Heart right ventricle (tissue), 16 donors: ENCODE measurements at places on chromosomes 7 and 10. TPM values are rescaled to one million over a fixed set of nuclear protein-coding genes. Genes with fewer than 3 reads are reported as not detected.

GRCh38 chr10:3749600-3749999 lies 35.4 kb downstream of the KLF6 start:
- DNase-seq: no peak

GRCh38 chr10:98172073-98172472 lies 37.6 kb downstream of the R3HCC1L start:
- no peak for DNase-seq

DNA sequence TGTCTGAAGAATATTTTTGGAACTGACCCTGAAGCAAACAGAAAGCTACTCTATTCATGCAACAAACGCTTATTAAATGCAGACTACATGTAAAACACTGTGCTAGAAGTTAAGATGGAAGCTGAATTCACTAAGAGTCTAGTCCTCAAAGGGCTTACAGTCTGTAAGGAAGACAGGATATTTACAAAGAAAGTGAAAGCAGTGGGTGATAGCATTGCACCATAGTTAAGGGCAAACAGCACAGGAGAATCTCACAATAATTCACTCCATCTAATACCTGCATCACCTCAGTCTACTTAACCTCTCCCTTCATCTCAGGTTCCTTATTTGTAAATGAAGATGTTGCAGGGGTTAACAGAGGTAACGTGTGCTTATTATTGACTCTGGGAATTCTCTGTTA lies 360.0 kb upstream of the AOAH start:
- no peak for DNase-seq

DNA sequence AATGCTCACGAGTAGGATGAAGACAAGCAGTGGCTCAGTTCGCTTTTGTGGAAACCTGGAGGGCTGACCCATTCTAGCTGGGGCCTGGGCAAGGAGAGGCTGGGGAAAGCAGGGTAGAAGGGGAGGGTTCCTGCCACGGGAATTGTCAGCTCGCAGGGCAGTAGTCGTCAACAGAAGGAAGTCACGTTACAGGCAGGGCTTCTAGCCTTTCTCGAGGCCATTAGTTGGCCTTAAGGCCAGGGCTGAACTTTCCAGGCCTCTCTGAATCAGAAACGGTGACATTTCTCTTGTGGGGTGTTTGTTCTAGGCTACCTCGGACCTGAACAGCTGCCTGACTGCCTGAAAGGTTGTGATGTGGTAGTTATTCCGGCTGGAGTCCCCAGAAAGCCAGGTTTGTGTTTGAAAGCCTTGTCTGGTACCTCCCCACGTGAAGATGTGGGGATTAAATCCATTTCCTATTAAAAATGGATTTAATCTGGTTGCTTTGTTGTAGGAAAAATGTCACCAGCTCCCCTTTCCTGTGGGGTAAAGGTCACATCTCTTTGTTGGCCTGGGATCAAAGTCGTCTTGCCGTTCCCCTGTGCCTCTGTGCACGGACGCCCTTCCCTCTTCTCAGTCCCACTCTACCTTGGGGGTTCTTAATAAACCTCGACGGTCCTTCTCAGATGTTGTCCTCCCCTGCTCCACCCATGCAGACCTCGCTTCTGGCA lies 9.4 kb downstream of the MDH2 start:
- no peak for DNase-seq

DNA sequence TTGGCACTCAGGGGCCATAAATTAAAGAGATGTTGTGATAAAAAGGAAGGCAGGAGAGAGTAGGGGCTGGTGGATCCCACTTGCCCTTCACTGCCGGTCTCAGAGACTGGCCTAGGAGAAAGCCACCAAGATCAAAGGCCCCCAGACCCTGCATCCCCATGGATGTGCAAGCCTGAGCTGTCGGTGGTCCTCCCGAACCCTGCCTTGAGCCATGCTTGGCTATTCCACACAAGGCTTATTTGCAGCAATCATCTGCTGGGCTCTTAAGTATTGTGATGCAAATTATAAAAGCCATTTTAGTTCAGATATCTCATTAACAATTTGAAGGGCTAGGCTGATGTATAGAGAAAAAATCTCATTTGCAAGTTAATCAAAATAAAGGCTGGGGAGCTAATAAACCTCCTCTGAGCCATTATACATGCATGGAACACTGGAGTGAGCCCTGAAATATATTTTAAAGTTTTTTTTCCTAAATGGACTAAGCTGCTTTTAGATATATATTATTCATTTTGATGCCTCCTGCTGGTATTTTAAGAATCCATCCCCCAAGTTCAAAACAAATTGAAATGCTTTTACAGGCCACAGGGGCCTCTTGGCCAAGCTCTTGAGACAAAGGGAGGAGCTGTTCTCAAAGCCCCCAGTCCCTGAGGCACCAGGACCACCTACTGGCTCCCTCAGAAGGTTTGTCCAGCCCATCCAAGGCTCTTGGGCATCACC lies 28.1 kb downstream of the OAT start:
- DNase-seq: no peak

GRCh38 chr7:92253251-92253650 lies 7.5 kb downstream of the ANKIB1 start:
- DNase-seq: no peak

Gene CACNB2
- total RNA-seq: 50.5 TPM

Gene PDE6C
- not detected for total RNA-seq

DNA sequence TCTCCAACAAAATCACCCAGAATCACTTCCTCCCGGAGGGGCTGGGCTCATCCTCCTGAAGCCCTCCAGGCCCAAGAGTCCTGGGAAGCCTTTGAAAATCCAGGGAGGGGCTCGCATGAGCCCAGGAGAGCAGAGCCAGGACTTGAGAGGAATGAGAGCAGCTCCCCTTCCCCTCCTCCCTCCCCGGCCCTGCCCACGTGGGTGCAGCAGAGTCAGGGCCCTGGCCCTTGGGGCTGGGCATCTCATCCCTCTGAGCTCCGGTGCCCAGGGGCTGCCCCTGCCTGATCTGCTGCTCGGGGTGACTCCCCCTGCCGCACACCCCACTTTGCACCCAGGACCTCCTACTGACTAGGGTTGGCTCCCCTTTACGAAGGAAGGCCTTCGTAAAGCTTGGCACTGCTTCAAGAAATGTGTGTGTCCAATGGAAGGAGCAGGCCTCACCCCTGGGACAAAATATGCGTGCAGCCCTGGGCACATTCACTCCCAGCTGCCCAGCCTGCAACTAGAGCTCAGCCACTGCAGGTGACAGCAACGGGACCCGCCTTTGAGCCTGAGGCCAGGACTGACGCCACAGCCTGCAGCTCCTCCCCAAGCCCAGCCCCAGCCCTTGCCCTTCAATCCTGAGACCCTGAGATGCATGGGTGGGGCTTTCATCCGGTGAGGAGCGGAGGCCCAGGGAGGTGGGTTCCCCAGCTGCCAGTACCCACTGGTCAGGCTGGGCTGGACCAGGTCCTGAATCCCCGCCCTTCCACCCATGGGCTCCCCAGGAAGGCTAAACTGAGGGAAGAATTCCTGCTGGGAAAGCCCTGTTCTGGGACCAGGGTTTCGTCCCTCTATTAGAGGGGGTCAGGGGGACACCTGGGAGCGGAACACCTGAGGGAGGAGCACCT lies 21.8 kb downstream of the PWWP2B start:
- DNase-seq: peak; percentile 45

Gene ZFAND4
- 10.6 TPM for total RNA-seq

Gene POLR2J3
- 7.9 TPM for total RNA-seq
